ENCODE measurements at places on chromosomes 11 and 22.

DNA sequence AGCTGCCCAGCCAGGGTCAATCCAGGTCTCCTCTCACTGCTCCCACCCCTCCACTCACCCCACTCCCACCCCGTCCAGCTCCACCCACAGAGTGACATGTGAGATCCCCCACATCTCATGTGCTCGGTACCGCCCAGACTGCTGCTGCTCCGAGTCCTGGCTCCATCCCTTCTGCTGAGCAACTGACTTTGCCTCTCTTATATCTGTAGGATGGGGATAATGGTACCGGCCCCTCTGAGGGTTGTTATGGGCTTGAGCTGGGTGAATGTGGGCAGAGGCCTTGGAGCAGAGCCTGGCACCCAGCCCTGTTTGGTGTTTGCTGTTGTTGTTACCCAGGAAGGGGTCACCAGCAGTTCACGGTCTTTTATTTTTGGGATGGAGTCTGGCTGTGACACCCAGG, 77.0 kb downstream of the ST3GAL4 start:
- DNase-seq: no peak

DNA sequence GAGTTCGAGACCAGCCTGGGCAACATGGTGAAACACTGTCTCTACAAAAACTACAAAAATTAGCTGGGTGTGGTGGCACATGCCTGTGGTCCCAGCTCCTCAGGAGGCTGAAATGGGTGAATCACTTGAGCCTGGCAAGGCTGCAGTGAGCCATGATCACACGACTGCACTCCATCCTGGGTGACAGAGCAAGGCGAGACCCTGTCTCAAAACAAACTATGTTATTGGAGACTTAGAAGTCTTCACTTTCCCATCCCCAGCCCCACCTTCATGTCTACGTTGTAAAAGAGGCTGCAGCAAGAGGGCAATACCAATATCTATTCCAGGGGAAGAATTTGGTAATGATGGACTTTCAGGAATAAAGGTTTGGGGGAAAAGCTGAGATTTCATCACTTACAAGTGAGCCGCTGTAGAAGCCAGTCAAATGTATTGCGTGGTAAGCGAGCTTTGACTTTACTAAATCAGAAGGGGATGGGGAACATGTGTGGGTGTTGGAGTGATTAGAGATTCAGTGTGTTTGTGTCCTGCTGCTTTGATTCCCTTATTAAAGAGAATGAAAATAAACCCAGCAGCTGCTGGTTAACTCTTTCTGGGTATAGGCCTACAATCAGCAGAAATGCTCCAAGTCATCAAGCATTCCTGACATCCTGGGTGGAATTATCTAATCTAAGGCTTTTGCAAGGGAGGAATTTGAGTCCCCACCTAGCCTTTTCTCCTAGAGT, 53.7 kb downstream of the UBASH3B start:
- DNase-seq: no peak

DNA sequence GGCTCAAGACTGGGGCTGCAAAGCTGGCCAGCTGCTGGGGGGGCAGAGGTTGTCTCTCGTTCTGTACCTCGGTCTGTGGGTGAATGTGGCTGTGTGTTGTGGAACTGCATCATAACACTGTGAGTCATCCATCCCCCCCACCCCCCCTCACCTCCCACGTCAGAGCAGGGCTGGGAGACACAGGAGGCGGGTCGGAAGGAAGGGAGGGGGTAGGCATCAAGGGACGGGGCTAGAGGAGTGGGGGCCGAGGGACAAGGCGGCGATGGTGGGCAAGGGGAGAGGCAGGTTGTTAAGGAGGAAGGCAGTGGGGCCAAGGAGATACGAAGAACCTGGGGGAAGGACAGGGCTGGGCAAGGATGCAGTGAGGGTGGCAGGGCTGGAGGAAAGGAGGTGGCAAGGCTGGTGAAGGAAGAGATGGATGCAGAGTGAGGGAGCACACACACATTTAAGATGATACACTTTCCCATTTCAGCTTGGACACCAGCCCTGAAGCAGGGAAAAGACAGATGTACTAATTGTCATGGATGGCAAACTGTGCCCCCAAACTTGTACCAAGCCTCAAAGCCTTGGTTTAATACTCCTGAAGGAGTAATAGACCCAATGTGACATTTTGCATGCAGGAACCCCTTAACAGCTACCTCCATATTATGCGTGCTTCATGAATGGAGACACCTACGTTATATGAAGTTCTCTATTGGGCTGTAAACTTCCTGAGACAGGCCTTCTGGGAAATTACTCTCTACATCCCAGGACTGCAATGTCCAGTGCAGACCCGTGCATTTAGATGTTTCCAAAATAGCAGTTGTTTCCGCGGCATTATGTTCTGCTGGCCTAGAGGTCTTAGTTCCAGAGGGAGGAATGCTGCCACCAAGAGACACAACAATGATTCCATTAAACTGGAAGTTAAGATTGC, at the start of gene YPEL4:
TSS of gene YPEL4 (minus strand) at position 87 of the 913 bp plus-strand sequence. CDS start 2,805 bp downstream, outside the sequence.
- peak; percentile 59 for DNase-seq

DNA sequence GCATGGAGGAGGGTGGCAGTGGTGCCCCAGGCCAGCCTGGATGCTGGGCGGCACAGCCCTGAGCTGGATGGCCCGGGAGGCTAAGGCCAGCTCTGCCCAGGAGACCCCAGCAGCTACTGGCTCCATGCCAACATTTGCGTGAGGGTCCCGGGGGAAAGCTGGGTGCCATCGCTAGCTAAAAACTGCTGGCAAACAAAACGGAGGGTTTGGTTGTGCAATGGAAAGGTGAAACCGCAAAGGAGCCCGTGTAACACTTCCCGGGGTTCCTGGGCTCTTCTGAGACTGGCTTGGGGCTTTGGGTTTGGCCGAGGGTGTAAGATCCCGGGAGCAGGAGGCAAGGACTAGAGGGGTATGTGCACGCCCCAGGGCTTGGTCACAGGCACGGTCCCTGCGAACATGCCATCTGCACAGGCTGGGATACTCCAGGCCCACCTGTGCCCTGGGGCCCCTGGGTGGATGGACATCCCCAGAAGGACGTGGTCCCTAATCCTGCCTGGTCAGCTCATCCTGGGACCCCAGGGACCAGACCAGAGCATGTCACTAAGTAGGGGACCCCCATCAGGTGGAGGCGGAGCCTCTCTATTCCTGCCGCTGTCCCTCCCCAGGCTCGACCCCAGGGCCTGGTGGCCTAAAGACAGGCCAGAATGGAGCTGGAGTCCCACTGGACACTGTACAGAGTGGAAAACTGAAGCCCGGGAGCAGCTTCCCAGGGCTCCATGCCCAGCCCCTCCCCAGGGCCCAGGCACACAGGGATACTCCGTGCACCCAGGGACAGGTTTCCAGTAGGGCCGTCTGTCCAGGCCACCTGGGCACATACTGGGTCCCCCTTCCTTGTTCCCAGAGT, 44.6 kb downstream of the IGF2 start:
- DNase-seq: no peak

- no peak for DNase-seq
These were observed 17.8 kb upstream of the NAV2 start for GRCh38 chr11:19694796-19695345.

DNA sequence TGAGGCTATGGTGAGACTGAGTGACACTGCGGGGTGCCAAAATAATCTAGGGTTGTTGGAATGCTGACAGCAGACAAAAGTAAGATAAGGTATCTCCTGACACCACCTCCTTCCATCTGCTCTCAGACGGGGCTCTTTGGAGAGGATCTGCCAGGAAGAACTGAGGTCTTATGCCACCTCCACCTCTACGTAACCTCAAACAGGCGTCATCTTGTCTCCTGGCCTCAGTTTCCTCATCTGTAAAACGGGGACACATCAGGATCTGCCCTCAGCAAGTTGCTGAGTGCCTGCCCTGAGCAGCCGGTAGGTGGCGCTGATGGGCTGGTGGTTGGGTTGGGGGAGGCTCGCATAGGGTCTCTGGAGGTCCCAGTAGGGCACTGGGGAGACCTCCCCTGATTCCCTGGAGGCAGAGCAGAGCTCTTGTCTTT, 1.7 kb upstream of the MYEOV start:
- DNase-seq: peak; percentile 56

GRCh38 chr11:108135845-108136544, 14.6 kb downstream of the ACAT1 start:
- no peak for DNase-seq

GRCh38 chr22:44686873-44687600, 15.0 kb upstream of the PRR5 start:
- DNase-seq: no peak

GRCh38 chr11:18632841-18633240, 1.3 kb downstream of the SPTY2D1 start:
- DNase-seq: no peak

- peak; percentile 23 for DNase-seq
These were observed 11.9 kb downstream of the CRTAM start for GRCh38 chr11:122850076-122850631.

DNA sequence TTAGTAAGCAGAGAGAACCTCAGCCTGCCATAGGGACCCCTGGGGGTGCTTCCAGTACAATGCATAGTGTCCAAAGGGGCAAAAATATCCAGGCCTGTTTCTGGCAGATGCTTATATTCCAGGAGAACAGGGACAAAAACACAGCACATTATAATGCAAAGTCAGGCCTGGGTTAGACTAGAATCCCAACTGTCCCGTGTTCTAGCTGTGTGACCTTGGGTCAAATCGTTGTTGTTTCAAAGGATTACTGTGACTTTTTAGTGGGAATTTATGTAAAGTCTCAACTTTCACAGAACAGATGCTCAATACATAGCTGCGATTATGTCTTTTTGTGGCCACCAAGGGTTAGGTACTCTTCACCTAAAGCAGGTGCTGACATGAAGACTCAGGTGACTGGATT, 86.0 kb downstream of the USP35 start:
- no peak for DNase-seq

GRCh38 chr22:20852503-20852902, 6.1 kb downstream of the PI4KA start:
- DNase-seq: no peak

- no peak for DNase-seq
These were observed 103.5 kb downstream of the WNT11 start for GRCh38 chr11:76102802-76103201.

DNA sequence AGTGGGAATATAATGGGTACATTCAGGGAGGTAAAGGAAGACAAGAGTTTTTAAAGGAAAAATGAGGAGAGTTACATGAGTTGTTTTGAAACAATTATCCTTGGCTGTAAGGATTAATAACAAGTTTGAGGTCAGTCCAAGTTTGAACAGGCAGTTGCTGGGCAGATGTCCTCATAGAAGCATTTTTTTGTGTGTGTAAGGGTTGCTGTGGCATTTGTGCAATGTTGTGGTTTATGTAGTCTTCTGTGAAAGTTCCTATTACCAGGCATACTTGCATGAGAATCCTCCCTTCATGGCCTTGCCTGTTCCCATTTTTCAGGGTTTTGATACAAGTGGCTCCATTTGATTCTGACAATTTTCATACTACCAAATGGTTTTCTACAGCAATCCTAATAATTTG, 400.2 kb downstream of the KCNA4 start:
- DNase-seq: no peak

GRCh38 chr11:77617892-77618291, 19.7 kb downstream of the CLNS1A start:
- DNase-seq: no peak

DNA sequence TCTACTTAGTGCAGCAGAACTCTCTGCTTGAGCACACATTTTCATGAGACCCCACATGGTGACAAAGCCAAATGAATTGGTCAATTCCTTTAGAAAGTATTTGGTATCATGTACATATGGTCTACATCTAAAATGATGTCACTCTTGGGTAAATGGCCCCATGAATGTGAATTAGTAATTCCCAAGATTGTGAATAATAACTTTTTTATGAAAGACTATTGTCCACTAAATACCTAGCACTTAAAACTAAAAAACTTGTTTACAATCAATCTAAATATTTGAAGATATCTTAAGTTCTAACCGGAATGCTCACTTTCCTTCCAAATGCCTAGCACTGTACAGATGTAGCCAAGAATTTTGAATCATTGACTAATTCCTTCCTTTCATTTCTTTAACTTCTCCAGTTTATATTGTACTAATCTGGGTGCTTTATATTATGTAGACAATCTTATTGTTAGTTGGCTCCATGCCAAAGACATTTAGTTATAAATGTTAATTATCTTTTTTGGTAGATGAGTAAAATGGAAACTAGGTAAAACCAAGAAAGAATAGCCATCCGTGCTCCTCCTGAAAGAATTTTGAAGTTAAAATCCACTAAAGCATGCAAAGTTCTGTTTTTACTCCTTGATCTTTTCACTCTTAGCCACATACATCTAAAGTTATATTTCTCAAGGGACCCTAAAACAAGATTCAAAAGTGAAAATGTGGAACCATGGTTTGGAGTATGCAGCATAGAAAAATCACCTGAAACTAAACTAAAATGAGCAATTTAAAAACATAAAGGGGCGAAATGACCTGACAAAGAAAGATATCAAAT, 145.0 kb upstream of the ARHGAP20 start:
- DNase-seq: no peak

DNA sequence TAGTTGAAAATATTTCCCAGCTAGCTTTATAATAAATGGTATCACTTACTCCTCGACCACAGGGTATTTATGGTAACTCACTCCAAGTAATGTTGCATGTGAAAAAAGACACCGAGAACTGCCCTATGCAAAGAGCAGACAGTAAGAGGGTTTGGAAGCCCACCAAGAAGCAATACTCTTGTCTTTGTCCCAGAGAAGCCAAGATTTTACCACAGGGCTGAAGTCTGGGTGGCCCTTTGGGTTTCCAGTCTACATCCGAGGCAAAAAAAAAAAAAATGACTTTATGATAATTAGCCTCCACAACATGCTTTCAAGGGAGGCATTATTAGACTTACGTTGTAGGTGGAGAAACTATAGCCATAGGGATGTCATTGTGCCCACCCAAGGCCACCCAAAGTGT, 83.6 kb downstream of the CCDC34 start:
- no peak for DNase-seq

DNA sequence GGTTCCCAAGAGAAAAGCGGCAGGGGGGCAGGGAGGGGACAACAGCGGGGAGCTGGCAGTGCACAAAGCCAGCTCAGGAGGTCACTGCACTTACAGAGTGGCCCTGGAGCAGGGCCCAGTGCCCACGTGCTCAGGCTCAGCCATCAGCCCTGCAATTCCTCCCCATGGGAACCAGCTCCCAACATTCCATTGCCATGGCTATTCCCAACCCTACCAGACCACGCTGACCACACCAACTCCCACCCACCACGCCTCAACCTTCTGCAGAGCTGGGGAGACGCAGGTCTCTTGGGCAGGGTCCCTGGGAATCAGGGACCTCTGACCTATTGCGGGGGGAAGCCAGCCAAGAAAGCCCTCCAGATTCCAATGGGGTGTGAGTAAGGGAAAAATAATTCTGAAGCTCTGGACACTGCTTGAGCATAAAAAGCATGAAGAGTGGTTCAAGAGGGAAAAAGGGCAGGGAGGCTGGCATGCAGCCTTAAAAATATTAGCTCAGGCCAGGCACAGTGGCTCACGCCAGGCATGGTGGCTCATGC, 38.3 kb upstream of the TFIP11 start:
- no peak for DNase-seq

- DNase-seq: no peak
These were observed 71.5 kb upstream of the SLC22A12 start for GRCh38 chr11:64519541-64519940.
